ENCODE measurements at places on chromosomes 2 and 18. TPM values are rescaled to one million over a fixed set of nuclear protein-coding genes. Genes with fewer than 3 reads are reported as not detected.

The SPIRE1 gene
- 66.4 TPM for total RNA-seq

The DSEL gene
- total RNA-seq, result 15.0 TPM

The TMEM247 gene
- total RNA-seq, result not detected

The TNFAIP6 gene
- total RNA-seq, result 1.4 TPM

The HOXD13 gene
- total RNA-seq, result not detected

The DOK6 gene
- 0.89 TPM for total RNA-seq

DNA sequence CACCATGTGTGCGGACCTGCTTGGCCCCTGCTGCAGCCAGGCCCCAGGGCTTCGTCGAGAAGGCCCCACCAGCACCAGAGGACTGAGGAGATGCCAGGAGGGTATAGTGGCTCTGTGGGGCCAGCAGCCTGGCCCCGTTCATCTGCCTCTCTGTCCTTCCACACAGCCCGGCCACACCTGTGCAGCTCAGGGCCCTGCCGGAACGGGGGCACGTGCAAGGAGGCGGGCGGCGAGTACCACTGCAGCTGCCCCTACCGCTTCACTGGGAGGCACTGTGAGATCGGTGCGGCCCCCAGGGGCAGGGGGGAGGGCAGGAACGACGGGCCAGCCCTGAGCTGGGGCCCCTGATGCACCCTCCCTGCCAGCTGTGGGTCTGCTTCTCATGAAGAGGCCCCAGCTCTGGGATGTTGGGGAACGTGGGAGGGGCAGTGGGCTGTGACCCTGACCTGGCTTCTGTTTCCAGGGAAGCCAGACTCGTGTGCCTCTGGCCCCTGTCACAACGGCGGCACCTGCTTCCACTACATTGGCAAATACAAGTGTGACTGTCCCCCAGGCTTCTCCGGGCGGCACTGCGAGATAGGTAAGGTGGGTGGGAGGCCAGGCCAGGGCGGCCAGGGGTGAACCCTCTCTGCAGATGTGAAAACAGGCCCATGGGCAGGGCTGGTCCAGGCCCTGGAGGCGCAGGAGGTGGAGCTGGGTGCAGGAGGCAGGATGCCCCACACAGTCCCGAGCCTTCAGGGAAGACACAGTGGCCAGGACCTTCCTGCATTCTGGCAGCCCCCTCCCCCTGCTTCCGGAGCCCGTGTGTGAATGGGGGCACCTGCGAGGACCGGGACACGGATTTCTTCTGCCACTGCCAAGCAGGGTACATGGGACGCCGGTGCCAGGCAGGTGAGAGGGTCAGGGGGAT is 50.3 kb downstream of the MTERF4 start:
- peaks cover 49% of the 10 kb centered on the region for H3K36me3 ChIP-seq
- DNase-seq, result peak; percentile 14
- H3K27me3 ChIP-seq, result no peaks in the 10 kb centered on the region
- H3K4me1 ChIP-seq, result no peaks in the 10 kb centered on the region

DNA sequence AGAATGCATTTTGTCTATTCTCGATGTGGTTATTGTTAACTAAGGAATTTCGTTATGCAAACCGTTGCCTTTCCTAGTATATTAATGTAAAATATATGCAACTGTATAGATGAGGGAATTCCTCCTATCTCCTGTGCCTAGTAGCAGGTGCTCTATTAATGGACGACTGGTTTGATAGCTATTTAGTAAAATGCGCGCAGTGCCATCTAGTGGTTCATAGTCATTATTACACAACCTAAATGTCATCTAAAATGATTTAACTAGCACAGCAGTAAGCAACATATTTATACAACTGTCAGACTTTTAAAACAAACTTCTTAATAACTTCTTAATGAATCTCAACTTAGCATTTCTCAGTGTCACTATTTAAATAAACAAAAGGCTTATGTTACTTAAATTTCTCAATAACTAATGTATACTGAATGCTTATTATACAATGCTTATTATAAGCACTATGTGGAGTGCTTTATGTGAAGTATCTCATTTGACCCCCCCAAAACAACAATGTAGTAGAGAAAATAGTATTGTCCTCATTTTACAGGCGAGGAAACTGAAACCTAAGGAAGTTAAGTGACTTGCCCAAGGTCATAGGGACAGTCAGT is 77.9 kb downstream of the DTNA start:
- peak; percentile 25 for DNase-seq
- no peaks in the 10 kb centered on the region for H3K27me3 ChIP-seq
- H3K36me3 ChIP-seq, result no peaks in the 10 kb centered on the region
- no peak overlapping the region for H3K4me3 ChIP-seq
- H3K4me1 ChIP-seq, result no peaks in the 10 kb centered on the region
- H3K27ac ChIP-seq, result no peak overlapping the region

- no peak within 1 kb of the TSS for H3K4me3 ChIP-seq
- no peaks in the 10 kb centered on the region for H3K4me1 ChIP-seq
Measured at GRCh38 chr2:208163489-208163888, at the start of gene CRYGA. TSS of gene CRYGA (minus strand) at chr2:208163589. CDS start at chr2:208163556, 33 bp downstream.

DNA sequence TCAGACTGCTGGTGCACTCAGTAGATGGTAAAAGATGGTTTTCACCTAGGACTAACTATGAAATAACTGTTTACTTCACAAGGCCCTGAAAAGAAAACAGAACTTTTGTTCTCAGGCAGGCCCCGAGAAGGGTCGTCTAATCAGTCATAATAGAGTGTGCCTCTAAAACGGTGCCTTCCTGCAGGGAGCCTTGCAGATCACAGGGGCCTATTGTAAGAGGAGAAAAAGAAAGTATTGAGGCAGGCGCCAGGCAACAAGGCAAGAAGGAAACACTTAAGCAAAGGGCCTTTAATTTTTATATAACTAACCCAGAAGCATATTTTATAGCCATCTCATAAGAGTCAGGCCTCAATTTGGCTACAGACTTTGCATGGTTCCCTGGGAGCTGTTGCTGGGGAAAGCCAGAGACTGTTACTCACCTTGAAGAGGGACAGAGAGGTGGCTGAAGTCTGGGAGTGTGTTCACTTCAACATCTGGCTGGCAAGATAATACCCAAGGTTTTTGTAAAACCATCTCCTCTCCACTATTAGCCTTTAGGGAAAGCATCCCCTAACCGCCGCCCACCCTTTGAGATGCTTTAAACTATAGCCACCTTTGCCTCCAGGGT is 117.1 kb downstream of the PRPF40A start:
- H3K4me3 ChIP-seq, result no peak overlapping the region
- DNase-seq, result no peak
- no peak overlapping the region for H3K27ac ChIP-seq
- no peaks in the 10 kb centered on the region for H3K36me3 ChIP-seq
- no peaks in the 10 kb centered on the region for H3K27me3 ChIP-seq

- no peak overlapping the region for H3K4me3 ChIP-seq
- no peak for DNase-seq
- H3K27ac ChIP-seq, result no peak overlapping the region
- no peaks in the 10 kb centered on the region for H3K36me3 ChIP-seq
- no peaks in the 10 kb centered on the region for H3K4me1 ChIP-seq
Measured at GRCh38 chr2:98026927-98027522, 31.3 kb upstream of the TMEM131 start.

GRCh38 chr2:132550946-132551345 is 119.1 kb downstream of the LYPD1 start:
- no peaks in the 10 kb centered on the region for H3K27me3 ChIP-seq
- H3K4me1 ChIP-seq, result no peaks in the 10 kb centered on the region
- no peak overlapping the region for H3K4me3 ChIP-seq
- H3K27ac ChIP-seq, result no peak overlapping the region
- DNase-seq, result no peak
- H3K36me3 ChIP-seq, result no peaks in the 10 kb centered on the region

GRCh38 chr2:96574364-96574763 is 37.8 kb downstream of the ARID5A start:
- H3K4me3 ChIP-seq, result no peak overlapping the region
- H3K36me3 ChIP-seq, result no peaks in the 10 kb centered on the region
- no peaks in the 10 kb centered on the region for H3K27me3 ChIP-seq
- no peak for DNase-seq

All from upper lobe of left lung (tissue), 6 donors.